8988T (cell line): ENCODE measurements at places on chromosomes 5 and 9.

DNA sequence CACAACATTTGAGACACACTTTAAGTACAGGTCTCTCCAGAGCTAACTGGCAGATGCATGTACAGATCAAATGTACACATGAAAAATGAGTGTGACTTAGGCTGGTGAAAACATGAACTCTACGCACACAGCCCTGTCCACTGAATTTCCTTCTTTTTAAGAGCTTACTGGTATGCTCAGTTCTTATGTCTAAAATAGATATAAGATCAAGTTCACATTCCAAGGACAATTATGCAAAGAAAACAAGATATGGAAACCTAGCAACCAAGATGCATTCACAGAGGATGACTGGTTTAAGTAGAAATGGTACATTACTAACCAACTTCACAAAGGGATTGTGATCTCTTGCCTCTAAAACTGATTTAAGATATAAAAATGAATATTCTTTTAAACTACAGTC, 56.7 kb downstream of the TLE1 start:
- DNase-seq = no peak

DNA sequence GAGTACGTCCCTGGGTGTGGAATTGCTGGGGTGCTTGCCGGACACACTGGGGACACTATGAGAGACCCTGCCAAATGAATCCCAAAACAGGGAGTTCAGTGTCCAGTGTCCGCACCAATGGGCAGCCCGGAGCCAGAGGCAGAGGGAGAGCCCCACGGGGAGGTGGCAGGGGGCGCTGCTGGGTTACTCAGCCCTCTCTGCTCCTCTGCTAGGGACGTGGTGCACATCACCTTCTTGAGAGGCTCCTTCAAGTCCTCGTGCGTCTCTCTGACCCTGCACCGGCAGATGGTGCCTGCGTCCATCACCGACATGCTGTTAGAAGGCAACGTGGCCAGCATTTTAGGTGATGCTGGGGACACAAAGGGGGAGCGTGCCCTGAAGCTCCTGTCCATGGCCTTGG, 20.8 kb downstream of the STKLD1 start:
- peak; percentile 67 for DNase-seq

DNA sequence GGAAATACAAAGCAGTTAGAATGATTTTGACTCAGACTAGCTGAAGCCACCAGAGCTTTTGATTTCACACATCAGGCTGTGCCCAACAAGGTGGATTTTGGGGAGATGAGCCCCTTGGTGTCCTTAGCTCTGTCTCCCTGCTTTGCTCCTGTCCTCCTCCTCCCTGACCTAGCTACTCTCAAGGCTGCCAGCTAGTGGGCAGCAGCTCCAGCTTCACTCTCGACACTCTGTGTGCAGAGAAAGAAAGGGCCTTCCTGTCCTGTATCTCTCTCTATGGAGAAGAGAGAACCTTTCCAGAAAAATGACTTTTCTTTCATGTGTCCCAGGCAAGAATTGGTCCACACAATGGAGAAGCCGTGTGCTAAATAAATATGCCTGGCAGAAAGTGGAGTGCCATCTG, 446.2 kb downstream of the SEMA5A start:
- no peak for DNase-seq

DNA sequence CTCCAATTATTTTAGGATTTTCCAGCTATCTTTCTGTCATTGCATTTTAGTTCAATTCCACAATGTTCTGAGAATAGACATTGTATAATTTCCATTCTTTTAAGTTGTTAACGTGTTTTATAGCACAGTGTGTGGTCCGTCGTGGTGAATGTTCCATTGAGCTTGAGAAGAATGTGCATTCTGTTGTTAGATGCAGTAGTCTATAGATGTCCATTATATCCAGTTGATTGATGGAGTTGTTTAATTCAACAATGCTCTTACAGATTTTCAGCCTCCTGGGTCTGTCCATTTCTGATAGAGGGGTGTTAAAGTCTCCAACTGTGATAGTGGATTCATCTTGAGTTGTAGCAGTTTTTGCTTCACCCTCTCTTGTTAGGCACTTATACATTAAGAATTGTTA, 1587.7 kb upstream of the NUDT12 start:
- DNase-seq = no peak

GRCh38 chr9:95092262-95093072, 225.0 kb downstream of the FANCC start:
- DNase-seq = peak; percentile 7

GRCh38 chr9:109286981-109287380, 33.9 kb downstream of the EPB41L4B start:
- no peak for DNase-seq

DNA sequence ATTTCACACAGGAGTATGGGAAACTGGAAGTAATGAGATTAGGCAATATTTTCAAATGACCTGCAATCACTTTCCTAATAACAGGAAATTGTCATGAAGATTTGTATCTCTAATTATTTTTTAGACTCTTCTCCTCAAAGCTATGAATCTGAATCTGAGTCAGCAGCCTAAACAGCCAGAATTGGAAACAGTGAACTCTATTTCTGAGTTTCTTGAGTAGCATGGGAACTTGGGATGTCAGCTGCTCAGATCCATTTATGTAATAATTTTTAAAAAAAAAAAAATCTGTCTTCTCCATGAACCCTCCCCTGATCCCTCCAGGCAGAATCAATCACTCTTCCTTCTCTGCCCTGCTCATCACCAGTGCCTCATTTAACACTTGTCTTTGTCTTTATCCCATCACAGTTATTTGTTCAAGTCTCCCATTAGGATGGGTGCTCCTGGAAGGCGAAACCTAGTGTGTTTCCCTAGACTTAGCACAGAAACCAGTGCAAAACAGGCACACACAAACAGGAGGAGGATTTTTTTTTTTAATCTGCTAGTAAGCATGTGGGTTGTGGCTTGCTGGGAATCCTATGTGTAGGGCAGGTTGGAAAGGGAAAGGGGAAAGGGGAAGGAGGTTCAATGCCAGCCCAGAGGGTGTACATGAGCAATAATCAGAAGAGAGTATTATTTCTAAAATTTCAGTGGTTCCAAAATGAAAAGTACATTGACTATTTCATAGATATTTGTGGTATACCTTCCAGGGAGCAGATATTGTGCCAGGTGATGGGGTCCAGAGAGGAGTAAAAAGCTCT, 186.8 kb downstream of the TTLL11 start:
- no peak for DNase-seq

- DNase-seq = no peak
These were observed 413.8 kb upstream of the CCNH start for GRCh38 chr5:87826507-87826906.

- peak; percentile 64 for DNase-seq
These were observed 597 bp downstream of the NFIL3 start for GRCh38 chr9:91422758-91423711.

GRCh38 chr5:33530183-33531036, 89.6 kb downstream of the TARS1 start:
- DNase-seq = no peak
